Mesothelial cell of epicardium (in vitro differentiated cells): ENCODE measurements at places on chromosomes 2 and 18. TPM values are rescaled to one million over a fixed set of nuclear protein-coding genes. Genes with fewer than 3 reads are reported as not detected.

GRCh38 chr2:212931271-212931670 is 220.1 kb downstream of the IKZF2 start:
- DNase-seq = no peak

The STARD6 gene
- total RNA-seq = not detected in 3 replicates

- DNase-seq = no peak
These were observed 101.0 kb downstream of the GPD2 start for GRCh38 chr2:156537141-156537540.

The ALPP gene
- total RNA-seq = not detected in 3 replicates

The MPHOSPH10 gene
- total RNA-seq = 34.3 to 36.5 TPM (median 35.1 TPM) in 3 replicates

The MOGAT1 gene
- not detected in 3 replicates for total RNA-seq
